ENCODE measurements at places on chromosomes 2 and 18. TPM values are rescaled to one million over a fixed set of nuclear protein-coding genes. Genes with fewer than 3 reads are reported as not detected.

GRCh38 chr18:68965817-68966216, 167.9 kb downstream of the CCDC102B start:
- no peak for DNase-seq

TNS1 gene
- total RNA-seq: 0.34 TPM

GRCh38 chr18:75467851-75468250, 40.3 kb upstream of the SMIM21 start:
- DNase-seq: no peak

GRCh38 chr2:148998831-148999200, 39.7 kb upstream of the LYPD6B start:
- no peak for DNase-seq

- peak; percentile 70 for DNase-seq
These were observed at the start of gene ZNF236 for GRCh38 chr18:76822506-76823160. Gene ZNF236, plus strand, starts transcription at chr18:76822557. Its CDS starts 51 bp downstream, at chr18:76822608.

GRCh38 chr2:11417946-11418585, 47.9 kb downstream of the E2F6 start:
- no peak for DNase-seq

DNA sequence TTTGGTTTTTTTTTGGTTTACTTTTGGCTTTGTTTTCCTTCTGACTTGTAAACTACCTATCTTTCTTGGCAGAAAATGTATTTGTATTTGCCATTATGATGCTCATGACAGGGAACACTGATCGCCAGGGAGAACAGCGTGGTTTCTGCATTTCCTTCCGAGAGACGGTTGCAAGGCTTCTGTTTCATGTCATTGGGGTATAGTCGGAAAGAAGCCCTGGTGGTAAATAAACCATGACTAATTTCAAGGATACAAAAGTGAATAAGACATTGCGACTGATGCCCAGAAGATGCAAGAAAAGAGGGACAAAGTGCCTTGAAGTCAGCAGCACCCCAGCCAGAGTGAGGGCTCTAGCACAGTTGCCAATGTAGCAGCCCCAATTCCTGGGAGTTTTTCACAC, 4.2 kb upstream of the CAPN14 start:
- no peak for DNase-seq

DNA sequence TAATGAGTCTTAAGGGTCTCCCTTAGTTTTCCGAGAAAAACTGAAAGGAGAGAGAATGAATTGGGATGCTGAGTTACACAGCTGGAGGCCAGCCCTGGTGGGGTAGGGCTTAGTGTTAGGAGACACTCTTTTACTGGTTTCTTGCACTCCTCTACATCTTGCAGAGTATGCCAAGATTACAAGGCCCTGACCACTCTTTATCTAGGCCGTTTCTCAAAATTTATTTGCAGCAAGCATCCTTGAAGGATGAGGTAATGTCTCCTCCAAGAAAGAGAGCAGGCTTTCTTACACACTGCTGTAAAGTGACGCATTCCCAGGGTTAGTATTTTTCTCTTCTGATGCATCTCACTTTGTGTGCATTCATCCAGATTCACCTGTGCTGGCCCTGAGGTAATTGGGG, 166.2 kb downstream of the TDRD15 start:
- DNase-seq: no peak

- no peak for DNase-seq
These were observed 193.4 kb upstream of the HDAC4 start for GRCh38 chr2:239594019-239594771.

FOXI3 gene
- not detected for total RNA-seq

DNA sequence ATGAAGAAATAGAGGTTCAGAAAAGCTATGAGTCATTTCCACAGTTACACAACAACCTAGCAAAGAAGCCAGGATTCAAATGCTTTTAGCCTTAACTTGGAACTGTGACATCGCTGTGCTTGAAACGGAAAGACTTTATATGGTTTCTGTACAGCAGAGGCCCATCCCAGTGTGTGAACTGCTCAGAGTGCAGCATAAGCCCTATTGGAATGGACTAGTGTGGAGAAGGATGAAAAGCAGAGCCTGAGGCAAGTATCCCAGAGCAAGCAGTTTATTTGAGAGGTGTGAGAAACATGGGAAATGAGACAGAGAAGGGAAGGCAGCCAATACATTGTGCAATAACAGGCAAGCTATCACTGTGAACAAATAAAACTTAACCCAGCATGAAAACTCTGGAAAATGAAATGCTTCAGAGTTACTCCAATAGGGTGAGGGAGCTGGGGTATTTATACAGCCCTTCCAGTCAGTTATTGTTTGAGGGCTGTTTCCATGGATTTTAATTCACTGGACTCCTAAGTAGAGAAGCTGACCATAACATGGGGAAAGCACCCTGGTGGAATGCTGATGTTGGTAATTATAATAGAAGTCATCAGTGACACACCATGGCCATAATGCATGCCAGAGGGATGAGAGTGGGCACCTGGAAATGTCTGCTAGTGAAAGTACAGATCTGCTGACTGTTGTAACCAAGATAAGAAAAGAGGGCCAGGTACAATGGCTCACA, 254.0 kb upstream of the POU3F3 start:
- no peak for DNase-seq

- no peak for DNase-seq
These were observed 340.1 kb downstream of the EIPR1 start for GRCh38 chr2:3037196-3038194.

ME2 gene
- total RNA-seq: 16.1 TPM

DNA sequence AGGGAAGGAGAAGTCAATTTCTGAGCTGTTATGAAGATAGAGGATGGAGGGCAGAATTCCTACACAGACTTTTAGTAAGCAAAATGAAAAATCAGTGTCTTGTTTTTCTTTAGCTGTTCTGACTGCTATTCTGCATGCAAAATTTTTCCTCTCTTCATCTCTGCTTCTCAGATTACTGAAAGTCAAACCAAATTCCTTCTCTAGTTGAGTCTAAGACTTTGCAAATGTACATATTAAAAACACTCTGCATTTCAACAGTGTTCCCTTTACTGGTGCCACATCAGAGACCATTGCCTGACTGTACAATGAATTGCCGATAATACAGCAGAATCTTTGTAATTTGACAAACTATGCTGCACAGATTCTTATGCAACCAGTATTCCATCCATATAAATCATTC, 198.8 kb downstream of the EXOC6B start:
- DNase-seq: no peak
